ENCODE measurements at places on chromosomes 12 and 14. TPM values are rescaled to one million over a fixed set of nuclear protein-coding genes. Genes with fewer than 3 reads are reported as not detected.

GRCh38 chr14:102194856-102195255 is 55.2 kb downstream of the WDR20 start:
- no peak for DNase-seq

DNA sequence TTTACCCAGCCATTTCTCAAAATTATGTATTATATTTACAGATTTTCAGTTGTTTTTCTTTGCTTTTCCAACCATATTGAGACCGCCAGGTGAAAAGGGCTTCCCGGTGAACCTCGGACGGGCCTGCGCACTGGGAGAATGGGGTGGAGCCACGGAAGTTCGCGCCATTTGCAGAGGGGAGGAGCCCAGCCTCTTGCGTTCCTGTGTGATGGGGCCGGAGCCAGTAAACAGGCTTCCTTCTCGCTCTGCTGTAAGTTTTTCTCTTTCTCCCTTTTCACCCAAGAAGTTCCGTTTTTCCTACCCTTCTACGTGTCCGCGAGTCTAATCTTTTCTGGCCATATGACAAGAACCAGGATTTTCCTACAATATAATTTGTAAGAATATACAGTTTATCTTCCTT is 1108.8 kb upstream of the SEL1L start:
- no peak for DNase-seq

DNA sequence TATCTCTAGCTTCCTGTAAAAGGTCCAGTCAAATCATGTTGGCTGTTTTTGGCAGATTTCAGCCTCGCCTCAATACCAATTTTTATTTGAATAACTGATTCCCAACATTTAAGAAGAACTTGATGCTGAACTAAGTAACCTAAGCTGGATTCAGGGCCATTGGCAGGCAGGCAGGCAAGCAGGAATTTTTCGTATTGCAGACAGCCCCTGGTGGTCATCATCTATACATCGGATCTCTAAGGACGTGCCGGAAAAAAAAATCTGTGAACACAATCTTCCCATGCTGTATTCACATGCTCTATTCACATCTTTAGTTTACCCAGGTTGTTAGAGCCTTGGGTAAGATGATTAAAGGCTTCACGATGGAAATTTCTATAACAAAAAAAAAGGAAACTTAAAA is 7.0 kb downstream of the VCPKMT start:
- DNase-seq = no peak

The TPH2 gene
- not detected for total RNA-seq

DNA sequence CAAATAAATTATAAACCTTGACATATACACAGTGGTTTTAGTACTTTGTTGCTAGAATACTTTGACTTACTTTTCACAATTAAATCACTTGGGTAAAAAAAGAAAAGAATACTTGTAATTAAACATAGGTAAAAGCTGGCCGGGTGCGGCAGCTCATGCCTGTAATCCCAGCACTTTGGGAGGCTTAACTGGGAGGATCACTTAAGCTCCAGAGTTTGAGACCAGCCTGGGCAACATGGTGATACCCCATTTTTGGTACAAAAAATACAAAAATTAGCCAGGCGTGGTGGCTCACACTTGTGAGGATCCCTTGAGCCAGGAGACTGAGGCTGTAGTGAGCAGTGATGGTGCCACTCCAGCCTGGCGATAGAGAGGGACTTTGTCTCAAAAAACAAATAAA is 7.8 kb downstream of the STX2 start:
- DNase-seq = peak; percentile 49

The KLRC1 gene
- total RNA-seq = not detected
